ENCODE measurements at places on chromosomes 7 and 10.

DNA sequence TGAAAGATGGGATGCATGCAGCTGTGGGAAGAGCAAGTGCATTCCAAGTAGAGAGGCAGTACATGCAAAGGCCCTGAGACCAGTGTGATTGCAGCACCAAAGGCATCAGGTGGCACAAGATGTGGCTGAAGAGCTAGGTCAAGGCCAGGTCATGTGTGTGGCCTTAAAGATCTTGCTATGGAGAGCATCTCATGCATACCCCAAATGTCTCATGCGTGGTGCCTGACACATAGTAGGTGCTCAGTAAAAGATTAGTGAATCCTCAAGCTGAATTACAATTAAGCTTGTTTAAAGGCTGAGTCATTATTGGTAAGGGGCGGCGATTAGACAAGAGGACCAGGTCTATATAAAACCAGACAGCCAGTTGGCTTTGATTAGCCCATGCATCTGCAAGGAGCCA, 336.6 kb downstream of the FGFR2 start:
- no peak for DNase-seq

DNA sequence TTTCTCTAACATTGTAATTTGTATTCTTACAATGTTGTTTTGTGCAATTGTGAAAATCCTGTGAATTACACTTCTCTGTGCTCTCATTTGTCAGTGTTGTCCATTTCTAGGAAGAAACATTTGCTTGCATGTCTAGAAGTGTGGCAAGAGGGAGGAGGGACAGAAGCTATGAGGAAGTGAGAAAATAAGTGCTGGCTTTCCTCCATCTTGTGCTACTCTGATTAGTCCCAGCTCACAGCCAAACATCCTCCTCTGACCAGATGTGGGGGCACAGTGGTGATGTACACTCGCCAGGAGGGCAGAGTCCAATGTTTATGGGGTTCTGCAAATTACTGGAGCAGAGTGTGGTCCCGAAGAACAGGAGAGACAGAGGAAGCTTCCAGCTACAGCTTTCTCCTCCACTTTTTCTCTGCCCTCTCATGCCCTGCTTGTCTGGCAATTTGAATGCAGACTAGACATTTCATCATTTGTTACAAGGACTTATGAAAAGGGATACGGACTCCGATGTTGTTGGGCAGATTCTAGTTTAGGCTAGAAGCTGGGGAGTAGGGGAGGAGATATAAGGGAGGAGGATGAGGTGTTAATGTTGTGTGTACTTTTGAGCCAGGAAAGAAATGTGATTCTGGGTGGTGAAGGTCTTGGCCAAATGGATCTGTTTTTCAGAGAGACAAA, 131.0 kb upstream of the C1GALT1 start:
- no peak for DNase-seq

DNA sequence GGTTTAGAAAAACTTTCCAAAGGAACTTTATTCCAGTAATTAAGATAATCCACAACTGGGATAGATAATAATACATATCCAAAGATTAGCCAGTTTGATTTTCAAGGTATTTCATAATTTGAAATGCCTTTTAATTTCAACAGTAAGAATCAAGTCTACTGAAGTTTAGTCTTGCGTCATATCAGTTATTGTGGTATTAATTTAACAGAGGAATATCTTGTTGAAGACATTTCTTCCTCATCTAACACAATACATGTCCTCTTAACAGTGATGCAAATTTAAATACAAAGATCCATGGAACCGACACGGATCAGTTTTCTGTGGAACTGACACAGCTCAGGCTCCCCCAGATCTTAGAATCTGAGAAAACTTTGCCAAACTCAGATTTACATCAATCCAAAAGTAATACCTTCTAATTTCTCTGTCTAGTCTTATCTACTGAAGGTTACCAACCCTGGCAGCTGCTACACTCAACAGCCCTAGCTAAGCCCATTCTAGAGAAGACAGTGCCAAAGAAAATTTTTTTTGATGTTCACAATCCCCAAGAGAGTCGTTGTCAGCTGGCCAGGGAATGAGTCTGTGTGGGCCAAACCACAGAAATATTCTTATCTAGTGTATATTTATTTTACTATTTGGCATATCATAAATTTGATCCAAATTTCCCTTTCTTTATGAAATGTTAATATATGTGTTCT, 365.2 kb upstream of the MEOX2 start:
- DNase-seq, result no peak

- no peak for DNase-seq
These were observed 47.4 kb upstream of the GNAI1 start for GRCh38 chr7:80087051-80087770.

- no peak for DNase-seq
These were observed 114.9 kb downstream of the TRRAP start for GRCh38 chr7:98993024-98993897.

Data from stimulated activated CD8-positive, alpha-beta memory T cell treated with anti-CD3 and anti-CD28 coated beads, Interleukin-4, amount 100 ng/mL, for 4 hours (primary cell).